RCC 7860 (cell line): ENCODE measurements at places on chromosomes 12 and 14.

DNA sequence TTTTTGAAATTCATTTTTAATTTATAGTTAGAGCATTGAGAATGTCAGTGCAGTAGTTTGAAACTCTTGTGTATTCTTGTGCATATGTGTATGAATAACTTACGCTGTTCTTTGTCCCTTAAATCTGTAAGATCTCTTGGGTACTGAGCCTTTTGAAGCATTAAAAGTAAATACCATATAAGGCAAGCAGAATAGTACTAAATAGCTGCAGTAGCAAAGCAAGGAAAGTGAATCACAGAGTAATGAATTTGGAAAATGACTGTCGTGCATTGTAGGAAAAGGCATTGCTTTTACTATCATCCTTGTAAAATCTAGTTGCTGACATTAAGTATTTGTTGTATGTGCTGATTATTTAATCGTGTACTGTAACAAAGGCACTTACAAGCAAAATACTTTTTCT lies 12.1 kb downstream of the CNOT2 start:
- DNase-seq = no peak

GRCh38 chr12:104909761-104910160 lies 48.3 kb downstream of the SLC41A2 start:
- DNase-seq = no peak

DNA sequence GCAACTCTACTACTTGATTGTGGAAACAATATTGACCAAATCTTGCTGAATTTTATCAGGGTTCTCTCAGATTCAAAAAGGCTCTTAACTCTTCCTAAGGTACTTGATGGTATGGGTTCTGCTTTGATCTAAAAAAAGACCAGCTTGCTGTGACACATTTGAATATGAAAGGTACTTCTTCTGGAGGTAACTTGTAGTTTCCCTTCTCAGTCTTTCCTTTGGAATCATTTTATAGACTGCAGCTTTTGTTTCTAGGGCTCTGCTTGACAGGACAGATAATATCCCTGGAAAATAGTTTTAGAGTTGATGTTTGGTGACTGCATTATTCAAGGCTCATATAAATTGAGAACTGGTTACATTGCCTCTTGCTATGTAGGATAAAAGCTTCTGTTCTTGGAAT lies 251.9 kb downstream of the FUT8 start:
- no peak for DNase-seq

DNA sequence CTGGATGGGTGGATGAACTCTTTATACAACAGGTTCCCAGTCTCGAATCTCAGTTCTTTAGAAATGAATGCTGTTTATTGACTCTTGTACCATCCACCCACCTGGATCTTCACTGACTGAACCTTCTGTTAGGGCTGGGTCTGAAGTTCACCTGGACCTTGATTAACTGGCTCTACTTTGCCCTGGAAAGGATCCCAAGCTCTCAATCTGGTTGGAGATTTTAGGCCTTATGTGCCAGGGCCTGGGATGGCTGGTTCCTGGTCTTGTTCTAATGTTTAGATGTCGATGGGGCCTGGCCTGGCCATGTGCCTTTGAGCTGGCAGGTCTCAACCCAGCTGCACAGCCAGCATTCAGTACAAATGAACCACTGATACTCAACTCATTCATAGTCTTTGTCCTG lies 76.5 kb upstream of the MED13L start:
- DNase-seq = no peak
